ENCODE measurements at places on chromosomes 5 and 9. TPM values are rescaled to one million over a fixed set of nuclear protein-coding genes. Genes with fewer than 3 reads are reported as not detected.
A peak's percentile ranks its signal among the peaks of the same experiment; 100 is the strongest.

ORM2 gene
- not detected for total RNA-seq

TMOD1 gene
- 3.2 TPM for total RNA-seq

PCDHA10 gene
- total RNA-seq = not detected

BHMT2 gene
- total RNA-seq = not detected

GTF2H2C gene
- total RNA-seq = 19.7 TPM

CEL gene
- 0.68 TPM for total RNA-seq

RLN1 gene
- total RNA-seq = 0.43 TPM

SPINK5 gene
- not detected for total RNA-seq

SKP1 gene
- total RNA-seq = 338 TPM

NUTM2F gene
- not detected for total RNA-seq

DNA sequence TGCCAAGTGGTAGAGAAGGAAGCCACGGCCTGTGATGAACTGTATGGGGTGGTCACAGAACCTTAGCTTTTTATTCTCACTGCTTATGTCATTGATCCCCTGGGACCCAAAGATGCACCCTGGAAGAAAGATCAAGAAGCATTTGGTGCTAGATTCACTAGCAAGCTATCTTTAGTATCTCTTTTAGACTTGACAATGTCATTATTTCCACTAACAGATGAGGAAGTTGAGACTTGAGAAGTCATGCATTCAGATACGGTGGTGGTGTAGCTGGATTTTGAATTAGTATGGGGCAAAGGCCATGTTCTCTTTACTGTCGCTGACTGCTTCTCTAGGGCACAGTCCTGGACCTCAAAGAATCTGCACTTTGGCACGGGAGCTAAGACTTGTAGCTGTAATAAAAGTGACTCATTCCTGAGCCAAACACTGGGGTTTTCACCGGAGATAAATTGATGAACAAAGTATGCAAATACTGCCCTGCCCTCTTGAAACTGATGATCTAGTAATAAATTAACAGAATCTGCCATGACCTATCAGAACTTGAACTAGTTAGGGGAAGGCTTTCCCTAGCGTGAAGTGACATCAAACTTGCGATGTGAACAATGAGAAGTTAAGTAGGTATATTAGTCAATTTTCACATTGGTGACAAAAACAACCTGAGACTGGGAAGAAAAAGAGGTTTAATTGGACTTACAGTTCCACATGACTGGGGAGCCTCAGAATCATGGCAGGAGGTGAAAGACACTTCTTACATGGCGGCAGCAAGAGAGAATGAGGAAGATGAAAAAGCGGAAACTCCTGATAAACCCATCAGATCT is 5.4 kb downstream of the GDA start:
- DNase-seq = no peak

DNA sequence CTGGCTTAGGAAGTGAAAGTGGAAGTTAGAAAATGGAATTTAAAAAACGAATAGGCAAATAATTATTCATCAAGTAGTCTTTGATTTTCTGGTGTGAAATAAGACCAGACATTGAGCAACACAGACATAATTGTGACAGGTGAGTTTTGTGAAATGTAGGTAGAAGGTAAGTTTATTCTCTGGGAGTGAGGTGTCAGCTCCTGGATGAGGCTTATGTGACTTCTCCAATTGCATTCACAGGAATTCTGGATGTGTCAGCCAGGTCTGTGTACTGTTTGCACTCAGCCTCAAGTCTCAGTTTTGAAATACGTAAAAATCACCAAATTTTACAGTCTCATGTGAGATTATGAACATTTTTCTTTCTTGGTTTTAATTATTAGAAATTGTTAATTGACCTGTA is 537.6 kb downstream of the CETN3 start:
- no peak for DNase-seq

DNA sequence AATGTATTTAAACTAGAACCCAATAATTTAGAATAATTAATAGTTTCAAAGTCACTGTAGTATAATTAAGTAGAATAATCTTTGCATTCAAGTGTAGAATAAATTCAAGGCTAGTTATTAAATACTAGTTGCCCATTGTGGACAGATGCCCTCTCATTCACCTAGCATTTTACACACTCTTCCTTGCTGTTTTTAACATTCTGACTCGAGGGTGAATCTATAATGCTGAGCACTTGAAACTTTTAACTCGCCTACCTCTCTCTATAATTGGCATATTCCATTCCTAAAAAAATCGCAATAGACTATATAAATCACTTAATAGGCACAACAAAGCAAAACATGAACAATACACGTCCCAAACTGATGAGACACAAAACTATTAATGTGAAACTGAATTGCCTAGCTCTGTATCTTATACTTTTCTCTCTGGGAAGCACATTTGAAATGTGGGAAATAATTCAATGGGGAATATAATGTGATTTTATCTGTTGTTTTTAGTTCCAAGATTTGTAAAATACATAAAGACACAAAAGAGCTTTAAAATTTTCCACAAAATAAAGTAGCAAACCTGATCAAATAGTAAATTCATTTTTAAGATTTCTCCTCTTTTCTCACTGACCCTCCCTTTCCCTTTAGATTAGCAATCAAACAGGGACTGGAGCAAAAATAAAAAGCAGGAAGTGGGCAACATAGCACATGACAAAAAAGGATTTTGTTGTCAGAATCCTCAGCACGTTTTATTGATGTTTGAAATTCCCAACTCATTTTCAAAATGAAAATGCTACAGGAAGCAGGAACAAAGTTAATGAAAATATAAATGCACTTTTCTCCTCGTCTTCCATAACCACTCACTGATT is 295.6 kb downstream of the PDE4D start:
- no peak for DNase-seq

GRCh38 chr5:68994645-68995044 is 99.2 kb upstream of the SLC30A5 start:
- DNase-seq = no peak

- DNase-seq = no peak
Observed at GRCh38 chr5:59473611-59474010, 419.9 kb downstream of the PDE4D start.

DNA sequence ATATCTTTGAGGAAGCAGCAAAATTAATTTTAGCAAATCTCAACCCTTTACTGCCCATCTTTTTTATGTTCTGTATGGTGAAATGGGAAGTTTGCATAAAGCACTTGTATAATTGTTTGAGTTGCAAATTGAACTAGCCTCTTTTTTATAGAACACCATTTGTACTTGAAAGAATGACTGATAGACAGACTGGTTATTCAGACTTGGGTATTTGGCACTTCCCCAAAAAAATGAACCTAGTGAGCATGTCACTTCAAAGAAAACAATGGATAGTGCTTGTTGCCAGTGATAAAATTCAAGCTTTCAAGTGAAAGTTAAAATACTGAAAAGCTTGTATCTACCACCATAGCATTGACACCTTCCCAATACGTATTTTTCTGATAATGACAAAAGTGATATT is 115.8 kb downstream of the ERCC6L2 start:
- DNase-seq = no peak

GRCh38 chr9:91085517-91086291 is 276.0 kb downstream of the AUH start:
- DNase-seq = no peak

- no peak for DNase-seq
Observed at GRCh38 chr9:69215774-69216485, 41.9 kb downstream of the TJP2 start.

GRCh38 chr9:113608082-113608685 is 144.7 kb downstream of the RGS3 start:
- no peak for DNase-seq

DNA sequence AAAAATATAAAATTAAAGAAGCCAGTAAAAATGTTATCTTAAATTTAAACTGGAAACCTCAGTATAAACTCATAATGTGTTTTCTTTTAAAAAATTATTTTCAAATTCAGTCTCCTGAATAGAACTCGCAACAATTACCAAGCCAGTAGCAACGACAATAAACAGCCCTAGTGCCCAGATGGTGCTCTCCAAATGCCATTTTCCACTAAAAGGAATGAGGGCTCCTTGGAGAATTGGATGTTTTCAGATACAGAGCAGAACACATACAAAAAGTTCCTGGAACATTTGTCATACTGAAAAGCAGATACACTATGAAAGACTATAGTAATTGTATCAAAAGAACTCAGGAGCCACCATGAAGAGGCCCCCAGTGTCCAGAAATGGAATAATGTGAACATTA is 97.4 kb downstream of the TMC1 start:
- DNase-seq = no peak

DNA sequence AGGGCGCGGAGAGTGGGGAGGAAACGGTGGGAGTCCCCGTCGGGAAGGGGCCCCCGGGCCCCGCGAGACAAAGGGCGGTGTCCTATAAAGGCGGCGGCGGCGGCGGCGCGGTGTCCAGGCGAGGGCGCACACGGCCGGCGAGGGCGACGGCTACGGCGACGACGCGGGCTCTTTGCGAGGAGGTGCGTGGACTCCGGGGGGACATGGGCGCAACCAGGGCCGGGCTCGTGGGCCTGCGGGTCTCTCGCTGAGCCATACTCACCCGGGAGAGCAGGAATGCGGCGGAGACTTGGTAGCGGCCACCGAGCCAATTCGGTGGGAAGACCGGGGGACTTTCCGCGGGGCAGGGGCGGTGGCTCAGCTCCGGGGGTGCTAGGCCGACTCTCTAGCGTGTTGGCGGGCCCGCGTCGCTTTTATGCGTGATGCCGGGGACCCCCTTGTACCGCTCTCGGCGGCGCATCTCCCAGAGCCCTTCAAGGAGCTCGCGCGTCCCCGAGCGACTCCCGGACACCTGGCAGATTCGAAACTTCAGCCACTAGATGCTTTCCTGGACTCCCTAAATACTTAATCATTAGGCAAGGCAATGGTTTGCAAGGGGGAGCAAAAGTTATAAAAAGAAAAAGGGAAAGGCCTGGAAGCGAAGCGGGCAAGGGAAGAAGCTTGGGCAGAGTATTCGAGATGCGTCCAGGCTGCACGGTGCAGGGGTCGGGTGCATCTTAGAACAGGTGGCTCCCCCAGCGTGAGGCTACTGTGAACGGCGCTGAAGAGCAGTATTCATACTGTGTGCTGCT is 5.9 kb upstream of the TAL2 start:
- no peak for DNase-seq

DNA sequence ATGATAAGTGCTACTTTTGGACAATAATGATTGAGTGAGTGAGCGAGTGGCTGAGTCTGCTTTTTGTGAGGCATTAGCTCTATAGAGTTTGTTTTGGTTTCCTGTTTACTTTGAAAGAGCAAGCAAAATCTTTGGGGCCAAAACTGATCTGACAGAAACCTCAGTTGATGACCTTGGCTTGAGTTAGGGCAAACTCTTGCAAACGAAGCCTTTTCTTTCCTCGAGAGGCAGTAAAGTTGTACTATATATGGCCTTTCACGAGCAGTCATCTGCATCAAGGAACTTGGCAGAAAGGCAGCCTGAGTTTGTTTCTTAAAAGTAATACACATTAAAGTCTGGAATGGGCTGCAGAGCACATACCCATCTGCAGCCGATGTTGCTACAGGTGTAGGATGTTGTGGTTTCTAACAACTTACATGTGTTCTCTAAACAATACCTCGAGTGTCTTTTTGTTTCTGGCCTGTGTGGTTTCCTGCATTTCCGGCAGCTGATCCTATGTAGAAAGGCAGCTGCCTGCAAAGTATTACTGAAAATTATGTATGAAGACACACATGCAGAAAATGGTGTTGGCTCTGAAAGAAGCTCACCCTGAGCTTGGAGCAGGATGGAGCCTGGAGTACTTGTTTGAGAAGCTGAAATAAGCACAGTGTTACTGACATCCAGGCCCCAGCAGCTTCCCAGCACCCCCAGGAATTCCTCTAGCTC is 60.8 kb downstream of the FOXD1 start:
- DNase-seq = no peak

- DNase-seq = no peak
Observed at GRCh38 chr9:111890334-111890733, 6.3 kb upstream of the UGCG start.

- DNase-seq = no peak
Observed at GRCh38 chr9:124242331-124243194, 15.2 kb upstream of the NEK6 start.

- DNase-seq = no peak
Observed at GRCh38 chr9:76452839-76453238, 6.1 kb upstream of the GCNT1 start.

- DNase-seq = no peak
Observed at GRCh38 chr5:23507278-23507685, at the start of gene PRDM9. Gene PRDM9 (plus strand): TSS chr5:23507609. CDS start chr5:23509034, 1,425 bp downstream.

DNA sequence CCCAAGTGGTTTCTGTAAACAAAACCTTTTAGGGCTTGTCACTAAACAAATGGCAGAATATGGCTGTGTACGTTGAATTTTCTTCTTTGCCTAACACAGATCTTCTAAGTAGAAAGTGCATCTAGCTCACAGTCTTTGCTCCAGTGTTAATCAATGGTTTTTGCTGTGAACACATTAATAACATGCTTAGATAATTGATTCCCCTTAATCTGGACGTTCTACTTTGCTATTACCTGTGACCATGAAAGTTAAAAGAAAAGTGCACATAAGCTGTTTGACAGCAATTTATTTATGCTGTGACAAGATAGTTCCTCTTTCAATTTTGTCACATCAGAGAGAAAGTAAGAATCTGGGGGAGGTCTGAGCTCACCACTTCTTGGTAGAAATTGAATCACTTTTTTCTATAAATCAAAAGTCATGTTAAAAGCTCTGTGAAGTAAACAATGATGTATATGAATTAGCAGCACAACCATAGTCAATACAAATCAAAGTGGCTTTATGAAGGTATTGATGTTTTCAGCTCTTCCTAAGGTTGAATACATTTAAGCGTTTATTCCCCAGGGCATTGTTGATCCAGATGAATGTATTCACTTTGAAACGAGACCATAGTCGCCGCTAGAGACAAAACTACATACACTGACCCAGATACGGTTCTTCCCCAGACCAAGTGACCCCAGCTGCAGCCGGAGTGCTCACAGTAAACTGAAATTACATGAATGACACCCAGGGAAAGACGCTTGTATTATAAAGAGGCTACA is 174.6 kb upstream of the ZNF608 start:
- DNase-seq = no peak

- DNase-seq = peak; percentile 54
Observed at GRCh38 chr5:179699616-179700237, 960 bp downstream of the CANX start.

GRCh38 chr5:173490681-173491080 is 125.8 kb downstream of the BOD1 start:
- no peak for DNase-seq

GRCh38 chr5:169164481-169164925 is 136.4 kb downstream of the SLIT3 start:
- no peak for DNase-seq

DNA sequence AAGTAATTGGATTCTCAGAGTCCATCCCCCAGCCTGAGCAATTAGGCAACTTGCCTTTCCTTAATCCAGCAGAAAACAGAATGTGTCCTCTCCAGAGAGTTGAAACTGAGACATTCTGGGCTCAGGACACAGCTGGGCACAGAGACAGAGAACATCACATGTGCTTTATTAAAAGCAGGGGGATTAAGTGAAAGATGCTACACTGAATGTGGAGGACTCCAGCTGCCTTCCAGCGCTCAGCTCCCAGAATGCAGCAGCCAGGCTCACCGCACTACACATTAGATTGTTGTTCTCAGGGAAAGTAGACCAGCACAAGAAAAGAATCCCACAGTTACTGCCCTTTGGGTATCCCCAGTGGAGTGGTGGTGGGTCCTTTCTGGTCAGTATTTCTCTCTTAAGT is 141.6 kb upstream of the IL12B start:
- DNase-seq = no peak

All from natural killer cell (primary cell).